ENCODE measurements at places on chromosomes 2 and 18.

- DNase-seq = no peak
Observed at GRCh38 chr2:37326866-37327634, 2.4 kb upstream of the PRKD3 start.

DNA sequence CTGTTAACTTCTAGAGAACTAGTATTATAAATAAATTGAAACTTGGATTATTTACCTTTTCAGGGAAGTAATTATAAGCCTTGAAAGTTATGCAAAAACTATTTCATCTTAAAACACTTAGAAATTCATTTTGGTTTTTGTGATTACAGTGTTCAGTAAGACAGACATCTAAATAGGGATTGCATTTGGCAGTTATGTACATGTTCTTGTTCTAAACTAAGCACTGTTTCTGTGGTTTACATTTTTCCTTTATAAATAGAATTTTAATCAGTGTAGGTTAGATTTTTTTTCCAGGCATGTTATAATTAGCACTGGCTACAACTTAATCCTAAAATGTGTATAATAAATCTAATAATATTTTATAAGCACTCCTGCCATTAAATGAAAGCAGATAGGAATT, 35.0 kb downstream of the LCLAT1 start:
- no peak for DNase-seq

DNA sequence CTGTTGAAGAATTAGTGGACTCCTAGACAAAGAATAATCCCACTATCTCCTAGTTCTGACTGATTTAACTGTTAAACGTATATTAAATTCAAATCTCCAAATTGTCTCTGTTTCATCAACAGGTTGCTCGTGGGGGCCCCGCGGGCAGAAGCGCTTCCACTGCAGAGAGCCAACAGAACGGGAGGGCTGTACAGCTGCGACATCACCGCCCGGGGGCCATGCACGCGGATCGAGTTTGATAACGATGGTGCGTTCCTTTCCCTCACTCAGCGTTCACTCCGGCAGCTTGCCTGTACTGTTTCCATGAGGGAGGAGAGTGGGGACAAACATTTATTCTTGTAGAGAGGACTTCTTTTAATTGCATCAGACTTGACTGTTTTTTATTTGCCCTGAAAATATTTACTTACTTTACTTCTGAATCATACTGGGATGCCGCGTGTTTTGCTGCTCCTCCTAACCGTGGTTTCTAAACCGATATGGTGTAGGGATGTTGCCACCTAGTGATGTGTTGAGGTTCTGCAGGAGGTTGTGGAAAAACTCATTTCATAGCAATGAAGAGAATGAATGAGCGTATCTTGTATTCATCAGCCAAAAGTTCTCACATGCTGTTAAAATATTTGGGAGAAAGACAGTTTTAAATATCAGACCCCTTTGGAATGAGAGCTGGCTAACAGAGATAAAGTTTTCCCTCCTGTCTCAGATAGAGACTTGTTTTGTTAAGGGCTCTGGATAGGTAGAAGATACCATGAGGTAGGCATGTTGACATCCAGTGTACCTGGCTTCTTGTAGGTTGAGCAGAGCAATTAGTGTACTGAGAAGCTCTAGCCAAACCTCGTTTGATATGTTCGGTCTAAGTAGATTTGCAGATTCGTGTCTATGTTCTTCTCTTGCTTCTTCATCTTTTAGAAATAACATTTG, 38.3 kb downstream of the ITGA6 start:
- peak; percentile 85 for DNase-seq

DNA sequence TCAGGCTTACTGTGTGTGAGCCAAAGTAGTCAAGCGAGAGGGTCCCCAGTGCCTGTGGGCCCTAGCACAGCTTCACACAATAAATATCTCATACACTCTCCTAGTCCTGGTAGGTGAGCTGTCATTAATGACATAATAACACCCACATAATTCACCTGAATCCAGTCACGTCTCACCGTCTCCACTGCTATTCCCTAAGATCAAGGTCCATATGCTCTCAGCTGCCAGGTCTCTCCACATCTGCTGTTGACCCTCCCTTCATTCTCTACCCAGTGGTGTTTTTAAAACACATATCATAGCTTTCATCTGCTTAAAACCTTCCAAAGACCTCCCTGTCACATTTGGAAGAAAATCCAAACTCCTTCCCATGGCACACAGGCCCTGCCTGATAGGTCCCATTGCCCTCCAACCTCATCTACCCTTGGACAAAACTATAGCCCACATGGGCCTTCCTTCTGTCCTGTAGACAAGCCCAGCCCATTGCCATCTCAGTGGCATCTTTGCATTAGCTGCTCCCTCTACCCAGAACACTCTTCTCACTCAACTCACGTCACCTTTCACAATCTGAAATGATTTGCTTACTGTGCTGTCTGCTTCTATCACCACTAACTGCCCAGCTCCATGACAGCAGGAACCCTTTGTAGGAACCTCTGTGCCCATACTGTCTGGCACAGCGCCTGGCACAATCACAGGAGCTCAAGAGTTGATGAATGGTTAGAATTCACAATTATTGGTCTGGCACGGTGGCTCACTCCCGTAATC, 7.5 kb downstream of the KCNG3 start:
- DNase-seq = no peak

DNA sequence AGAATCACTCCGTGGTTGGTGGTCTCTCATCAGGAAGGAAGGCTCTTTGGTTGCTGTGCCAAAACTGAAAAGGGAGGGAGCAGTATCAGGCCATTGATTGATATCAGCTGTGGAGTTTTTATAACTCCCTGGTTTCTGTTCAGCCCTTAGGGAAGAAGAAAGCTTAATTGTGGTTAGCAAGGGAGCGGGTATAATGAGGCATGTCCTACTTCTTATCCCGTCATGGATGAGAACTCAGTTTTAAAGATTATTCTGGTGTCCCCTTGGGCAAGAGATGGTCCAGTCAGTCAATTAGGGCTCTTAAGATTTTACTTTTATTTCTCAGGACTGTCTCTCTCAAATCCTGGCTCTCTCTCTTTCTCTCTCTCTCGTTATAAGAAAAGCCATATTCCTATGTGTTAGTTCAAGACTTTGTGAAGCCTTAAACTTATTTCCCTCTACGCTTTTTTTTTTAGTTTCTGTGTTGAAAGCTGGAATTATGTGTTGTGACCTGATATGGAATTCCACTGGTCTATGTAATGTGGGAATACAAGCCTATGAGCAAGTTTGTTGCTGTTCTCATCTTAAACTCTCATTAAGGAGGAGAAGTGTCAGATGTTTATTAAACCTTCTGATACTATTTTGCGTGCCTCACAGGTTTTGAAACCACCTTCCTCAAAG, 514.0 kb upstream of the CDH2 start:
- no peak for DNase-seq

GRCh38 chr2:237603718-237604362, 13.3 kb upstream of the RAB17 start:
- peak; percentile 64 for DNase-seq

DNA sequence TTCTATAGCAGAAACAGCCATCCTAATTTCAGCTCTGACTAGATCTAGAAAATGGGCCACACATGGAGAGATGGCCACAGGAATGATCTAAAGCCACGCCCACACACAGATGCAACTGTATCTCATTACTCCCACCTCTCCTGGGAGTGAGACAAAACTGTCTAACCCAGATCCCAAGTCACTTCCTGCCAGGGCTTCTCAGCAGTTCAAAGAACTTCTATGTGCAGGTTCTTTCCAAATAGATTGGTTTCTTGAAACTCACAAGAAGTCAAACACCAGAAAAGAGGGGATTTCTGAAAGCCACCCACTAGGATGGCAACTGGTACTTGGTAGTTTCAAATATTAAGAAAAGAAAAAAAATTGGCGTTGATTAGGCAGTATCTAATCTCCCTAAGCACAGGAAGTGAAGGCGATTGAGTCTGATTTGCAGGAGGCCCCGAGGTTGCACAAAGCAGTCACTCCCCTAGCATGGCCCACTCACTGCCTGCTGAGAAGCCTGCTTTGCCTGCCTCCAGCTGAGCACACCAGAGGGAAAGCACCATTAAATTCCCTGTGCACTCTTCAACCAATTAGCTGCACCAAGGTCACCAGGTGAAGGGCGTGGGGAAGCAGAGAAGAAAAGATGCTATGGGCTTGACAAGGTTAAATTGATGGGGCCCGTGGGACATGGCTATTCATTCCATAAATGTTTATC, 51.1 kb downstream of the PAPOLG start:
- peak; percentile 83 for DNase-seq

GRCh38 chr2:131023758-131024157, 69.5 kb downstream of the FAM168B start:
- no peak for DNase-seq

DNA sequence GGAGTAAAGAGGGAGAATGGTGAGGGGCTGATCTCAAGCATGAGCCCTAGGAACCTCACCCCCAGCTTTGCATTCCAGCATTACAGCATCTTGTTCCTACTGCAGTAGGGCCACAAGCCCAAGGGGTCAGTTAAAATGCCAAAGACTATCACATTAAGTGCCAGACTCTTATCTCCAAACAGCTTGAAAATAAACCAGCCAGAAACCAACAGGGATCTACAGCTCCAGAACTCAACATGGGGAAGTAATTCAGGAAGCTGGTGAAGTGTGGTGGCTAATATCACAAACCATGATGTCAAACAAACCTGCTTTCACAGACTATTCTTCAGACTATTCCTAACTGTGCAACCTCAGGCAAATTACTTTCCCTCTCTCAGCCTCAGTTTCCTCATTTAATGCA, 278.3 kb downstream of the TNS1 start:
- no peak for DNase-seq

- no peak for DNase-seq
Observed at GRCh38 chr18:37563931-37564392, 1.6 kb downstream of the CELF4 start.

- DNase-seq = no peak
Observed at GRCh38 chr18:52945552-52945951, 605.6 kb downstream of the DCC start.

- no peak for DNase-seq
Observed at GRCh38 chr2:237593036-237593435, 2.5 kb upstream of the RAB17 start.

GRCh38 chr2:1510176-1510575, 96.9 kb downstream of the TPO start:
- no peak for DNase-seq

- no peak for DNase-seq
Observed at GRCh38 chr2:218910741-218911140, 30.1 kb downstream of the WNT10A start.

DNA sequence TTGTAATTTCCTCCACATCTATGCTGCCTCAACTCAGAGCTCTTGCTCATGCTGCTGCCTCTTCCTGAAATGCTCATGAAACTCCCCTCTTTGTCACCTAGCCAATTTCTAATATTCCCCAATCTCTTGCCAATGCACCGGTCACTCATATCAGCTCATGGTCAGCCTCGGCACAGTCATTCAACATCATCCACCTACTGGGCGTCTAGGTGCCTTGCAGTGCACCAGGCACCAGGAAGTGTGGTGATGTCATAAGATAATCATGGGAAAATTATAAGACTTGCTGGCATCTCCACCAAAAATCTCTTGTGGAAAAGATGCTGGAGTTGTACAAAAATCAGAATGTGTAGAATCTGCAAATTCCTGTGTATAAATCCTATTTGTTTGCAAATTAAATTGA, 52.6 kb upstream of the RAB27B start:
- no peak for DNase-seq

GRCh38 chr2:38932586-38932985, 42.9 kb downstream of the ARHGEF33 start:
- DNase-seq = no peak

GRCh38 chr18:35695803-35696202, 114.3 kb downstream of the GALNT1 start:
- DNase-seq = no peak

DNA sequence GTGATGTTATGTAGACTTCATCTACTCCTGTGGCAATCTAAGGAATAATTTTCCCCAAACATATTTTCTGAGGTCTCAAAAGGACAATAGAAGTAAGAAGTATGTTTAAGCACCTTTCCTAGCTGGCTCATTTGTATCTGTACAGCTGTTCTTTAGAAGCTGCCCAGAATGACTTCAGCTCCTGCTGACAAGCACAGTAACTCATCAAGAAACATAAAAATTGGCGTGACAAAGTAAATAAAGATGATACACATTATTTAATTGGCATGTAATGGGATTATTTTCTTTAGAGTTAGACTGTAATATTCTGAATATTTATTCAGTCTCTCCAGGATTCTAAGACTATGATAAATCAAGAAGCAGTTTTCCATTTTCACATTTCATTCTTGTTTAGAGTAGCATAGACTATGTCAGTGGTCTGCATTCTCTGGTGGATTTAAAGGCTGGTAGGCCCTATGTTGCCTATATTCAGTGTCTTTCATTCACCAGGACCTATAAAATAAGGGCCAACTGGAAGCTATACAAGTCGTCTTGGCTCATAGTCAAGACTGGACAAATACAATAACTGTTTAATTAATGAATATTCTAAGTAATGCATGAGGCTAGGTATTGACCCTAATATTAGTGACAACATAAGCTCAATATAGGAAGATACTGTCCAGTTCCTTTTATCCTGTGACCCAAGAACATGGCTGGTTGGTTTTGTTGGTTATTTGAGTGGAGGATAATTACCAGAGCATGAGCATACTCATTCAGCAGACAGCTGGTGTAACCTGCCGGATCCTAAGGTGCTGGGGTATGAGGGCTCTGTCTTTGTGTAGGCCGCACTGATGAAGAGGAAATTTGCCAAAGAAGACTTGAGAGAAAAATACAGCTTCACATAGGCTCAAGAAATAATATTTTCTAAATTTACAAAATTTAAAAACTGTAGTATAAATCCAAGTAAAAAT, 107.0 kb downstream of the PDE1A start:
- DNase-seq = no peak

GRCh38 chr2:66867063-66867441, 432.1 kb downstream of the MEIS1 start:
- DNase-seq = no peak

GRCh38 chr18:63836456-63836855, 51.0 kb upstream of the SERPINB2 start:
- no peak for DNase-seq

DNA sequence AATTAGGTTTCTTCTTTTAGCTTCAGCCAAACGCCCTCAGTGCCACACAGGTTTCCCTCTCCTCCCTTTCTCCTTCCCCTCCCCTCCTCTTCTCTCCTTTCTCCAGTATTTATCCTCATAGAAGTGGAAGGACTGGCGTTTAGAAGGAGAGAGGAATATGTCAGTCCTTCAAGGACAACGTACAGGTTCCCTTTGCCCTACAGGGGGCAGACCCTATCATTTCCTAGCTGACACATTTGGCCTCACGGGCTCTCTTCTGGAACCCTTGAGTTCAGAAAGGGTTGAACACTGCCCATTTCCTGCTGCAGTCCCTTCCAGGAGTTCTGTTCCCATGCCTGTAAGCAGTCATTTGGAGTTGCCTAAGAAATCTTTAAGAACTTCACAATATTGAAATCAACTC, 46.1 kb downstream of the CDCA7 start:
- DNase-seq = peak; percentile 9

Data from activated CD4-positive, alpha-beta T cell treated with anti-CD3 and anti-CD28 coated beads for 36 hours (primary cell).